Foreskin fibroblast (primary cell): ENCODE measurements at places on chromosomes 3 and 15.

DNA sequence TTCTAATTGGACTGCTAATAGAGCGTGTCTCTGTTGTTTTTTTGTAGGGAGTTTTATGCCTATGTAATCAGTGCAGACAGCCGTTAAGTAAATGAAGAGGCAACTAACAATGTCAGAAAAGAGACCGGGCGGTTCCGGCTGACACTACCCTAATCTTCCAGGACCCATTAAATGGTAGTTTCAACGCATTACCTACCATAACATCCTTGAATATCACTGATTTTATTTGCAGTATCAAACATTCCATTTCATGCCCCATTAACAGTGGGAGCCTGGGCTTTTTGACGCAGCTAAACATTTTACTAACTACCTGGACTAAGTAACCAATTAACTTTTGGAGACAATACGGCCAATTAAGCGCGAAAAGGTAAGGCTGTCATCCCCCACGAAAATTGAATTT, 832.9 kb upstream of the NR2F2 start:
- no peak for DNase-seq

- peak; percentile 38 for DNase-seq
Observed at GRCh38 chr3:20185331-20185678, 701 bp downstream of the SGO1 start.

GRCh38 chr3:101941318-101942040, 92.2 kb downstream of the NFKBIZ start:
- peak; percentile 31 for DNase-seq

- DNase-seq: no peak
Observed at GRCh38 chr3:58222161-58222724, 11.5 kb upstream of the DNASE1L3 start.

GRCh38 chr15:56272454-56272853, 28.8 kb upstream of the RFX7 start:
- no peak for DNase-seq

DNA sequence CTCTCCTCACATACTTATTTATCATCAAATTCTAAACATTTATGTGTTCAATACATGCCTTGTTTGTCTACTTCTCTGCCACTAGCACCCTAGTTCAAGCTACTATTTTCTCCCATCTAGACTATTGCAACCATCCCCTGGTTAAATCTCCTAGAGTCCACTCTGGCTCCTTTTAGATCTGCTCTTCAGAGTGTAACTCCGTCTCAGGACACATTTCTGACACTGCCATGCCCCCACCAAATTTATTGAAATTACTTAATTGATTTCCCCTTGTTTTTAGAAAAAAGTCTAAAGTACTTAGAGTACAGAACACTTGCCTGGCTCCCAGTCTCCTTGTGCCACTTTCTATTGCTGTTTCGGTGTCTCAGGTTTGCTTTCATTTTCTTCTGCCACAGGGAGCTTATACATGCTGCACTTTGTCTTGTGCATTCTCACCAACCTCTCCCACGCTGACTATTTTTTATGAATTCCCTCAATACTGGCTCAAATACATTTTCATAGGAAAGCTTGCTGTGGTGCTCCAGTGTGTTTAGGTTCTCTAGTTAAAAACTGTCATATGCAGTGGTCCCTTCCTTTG, 792.3 kb downstream of the DIPK2A start:
- no peak for DNase-seq

DNA sequence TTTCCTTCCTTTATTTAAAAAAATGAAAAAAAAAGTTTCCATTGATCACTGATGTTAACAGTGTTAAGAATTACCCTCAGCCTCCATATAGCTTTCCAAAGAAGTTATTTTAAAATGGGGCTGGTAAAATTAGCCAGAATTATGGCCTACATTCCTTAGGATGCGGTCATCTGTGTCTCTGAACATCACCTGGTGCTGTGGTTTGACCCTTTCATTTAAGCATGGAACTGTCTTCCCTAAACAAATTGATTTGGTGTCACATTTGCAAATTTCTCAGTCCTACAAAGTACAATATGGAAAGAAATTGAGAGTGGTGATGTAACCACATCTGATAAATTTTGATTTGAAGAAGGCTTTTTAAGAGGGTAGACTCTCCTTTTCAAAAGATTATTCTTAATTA, 40.3 kb upstream of the ZPLD1 start:
- no peak for DNase-seq

DNA sequence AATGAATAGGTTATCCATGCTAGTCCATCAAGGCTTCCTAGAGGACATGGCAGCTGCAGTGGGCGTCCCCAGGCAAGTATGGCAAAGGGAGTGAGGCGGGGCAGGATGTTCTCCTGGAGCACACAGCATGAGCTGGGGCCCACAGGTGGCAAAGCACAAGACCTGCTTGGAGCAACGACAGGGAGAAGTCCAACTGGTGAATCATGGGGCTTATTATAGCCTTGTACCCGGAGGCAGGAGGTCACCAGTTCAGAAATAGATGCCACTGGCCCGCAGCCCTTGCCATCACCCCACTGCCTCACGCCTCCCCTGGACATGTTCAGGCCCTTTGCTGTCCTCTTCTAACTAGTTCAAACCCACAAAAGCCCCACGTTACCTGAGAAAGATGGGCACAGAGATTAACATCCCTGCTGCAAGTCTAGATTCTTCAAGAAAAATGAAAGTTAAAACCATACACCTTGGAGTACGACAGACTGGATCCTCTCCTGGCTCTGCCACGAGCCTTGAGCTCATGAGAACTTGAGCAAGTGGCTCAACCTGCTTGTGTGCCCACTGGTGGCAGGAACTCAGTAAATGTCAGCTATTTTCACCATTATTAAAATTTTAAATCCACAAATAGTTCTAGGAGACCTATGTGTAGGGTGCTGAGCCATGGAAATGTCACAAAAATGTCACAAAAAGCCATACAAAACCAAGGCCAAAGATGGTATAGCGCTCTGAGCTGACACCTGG, 1.8 kb upstream of the SRGAP3 start:
- DNase-seq: peak; percentile 13

DNA sequence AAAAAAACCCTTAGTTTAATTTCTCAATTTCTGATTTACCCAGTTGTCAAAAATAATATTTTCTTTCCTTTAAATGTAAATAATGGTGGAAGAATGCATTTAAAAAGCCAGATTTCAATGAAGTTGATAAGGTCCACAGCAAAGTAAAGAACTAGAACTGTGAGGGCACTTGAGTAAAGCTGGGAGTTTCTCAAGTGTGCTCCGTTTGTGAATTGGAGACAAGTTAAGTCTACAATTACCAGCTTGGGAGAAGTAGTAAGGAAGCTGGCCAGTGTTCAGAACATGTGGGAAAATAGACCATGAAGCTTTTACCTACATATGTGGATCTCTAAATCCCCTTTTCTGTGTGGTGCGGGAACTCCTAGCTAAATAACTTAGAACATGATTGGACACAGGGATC, 239.4 kb downstream of the OXSM start:
- no peak for DNase-seq

- no peak for DNase-seq
Observed at GRCh38 chr15:82572986-82573385, 32.7 kb upstream of the RPS17 start.

DNA sequence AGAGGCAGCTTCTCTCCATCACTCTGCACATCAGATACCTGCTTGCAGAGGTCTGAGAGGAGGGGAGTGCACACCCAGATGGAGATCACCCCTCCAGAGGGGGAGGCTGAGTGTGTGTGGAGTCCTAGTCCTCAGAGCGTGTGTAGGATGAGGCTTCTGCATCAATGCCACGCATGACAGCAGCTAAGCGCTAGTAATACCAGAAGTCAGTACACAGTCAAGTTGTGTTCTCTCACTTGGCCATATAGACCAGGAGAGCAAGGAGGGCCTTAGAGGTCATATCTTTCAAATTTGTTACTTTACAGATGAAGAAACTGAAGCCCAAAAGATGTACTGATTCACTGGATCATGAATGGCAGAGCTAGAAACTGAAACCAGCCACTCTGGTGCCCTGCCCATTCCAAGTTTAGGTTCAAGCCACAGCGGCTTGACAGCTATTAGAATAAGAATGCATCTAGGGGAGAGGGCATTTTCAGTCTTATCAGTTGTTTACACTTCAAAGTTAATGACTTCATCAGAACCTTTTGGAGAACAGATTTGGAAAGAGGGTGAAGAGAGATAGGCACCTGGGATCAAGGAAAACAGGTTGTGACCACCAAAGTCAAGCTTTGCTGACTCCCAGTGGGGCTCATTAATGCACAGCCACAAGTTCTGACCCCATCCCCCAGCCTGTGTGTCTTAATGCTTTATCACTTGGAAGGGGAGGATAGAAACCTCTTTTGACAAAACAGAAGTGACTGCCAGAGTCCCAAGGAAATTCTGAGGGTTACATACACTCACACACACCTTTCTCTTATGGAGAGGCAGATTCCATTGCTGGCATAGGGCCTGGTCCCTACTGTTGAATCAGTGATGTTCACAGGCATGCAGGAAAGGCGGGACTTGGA, 310.3 kb downstream of the CHST2 start:
- DNase-seq: no peak

DNA sequence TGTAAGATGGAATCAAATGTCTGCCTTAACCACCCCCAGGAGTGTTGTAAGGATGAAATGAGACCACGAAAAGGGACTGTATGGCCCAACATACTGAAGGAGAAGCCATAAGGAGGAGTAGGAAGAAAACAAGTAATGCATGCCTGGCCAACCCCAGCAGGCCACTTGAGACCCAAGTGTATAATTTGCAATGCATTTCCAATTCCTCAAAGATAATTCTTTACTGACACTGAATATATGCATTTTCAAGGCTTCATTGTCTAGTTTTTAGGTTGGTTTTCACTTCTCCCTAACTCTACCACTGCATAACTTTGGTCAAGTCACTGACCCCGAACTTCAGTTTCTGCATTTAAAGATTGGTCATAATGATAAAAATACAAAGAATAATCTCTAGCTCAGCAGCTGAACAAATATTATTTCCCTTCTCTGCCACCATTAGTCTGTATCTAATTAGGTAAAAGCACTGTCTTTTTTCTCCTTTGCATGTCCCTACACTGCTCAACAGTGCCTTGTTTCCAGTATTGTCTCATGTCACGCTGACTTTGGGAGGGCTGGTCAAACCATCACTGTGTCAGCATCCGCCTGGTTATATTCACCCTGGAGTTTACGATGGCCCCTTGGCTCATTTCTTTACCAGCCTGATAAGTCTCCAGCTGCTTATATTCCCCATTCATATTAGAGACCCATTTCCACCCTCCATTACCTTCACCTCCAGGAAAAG, 378.6 kb downstream of the NTRK3 start:
- no peak for DNase-seq

- DNase-seq: no peak
Observed at GRCh38 chr3:44048196-44048924, 193.3 kb upstream of the TOPAZ1 start.

DNA sequence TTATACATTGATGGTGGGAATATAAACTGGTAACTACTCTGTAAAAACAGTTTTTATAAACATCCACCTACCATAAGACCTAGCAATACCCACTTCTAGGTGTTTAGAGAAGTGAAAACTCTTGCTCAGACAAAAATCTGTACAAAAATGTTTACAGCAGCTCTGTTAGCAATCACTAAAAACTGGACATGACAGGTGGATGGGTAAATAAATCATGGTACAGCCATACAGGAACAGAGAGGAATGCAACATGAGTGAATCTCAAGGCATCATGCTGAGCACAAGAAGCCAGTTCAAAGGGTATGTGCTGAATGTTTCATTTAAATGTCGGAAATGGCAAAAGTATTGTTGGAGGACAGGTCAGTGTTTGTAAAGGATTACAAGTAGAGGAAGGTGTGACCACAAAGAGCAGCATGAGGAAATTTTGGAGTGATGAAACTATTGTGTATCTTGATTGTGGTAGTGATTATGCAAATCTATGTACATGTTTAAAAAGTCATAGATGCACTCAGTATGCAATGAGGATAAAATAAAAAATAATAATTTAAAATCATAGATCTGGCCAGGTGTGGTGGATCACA, 2.8 kb upstream of the RNU5A-1 start:
- DNase-seq: no peak

- no peak for DNase-seq
Observed at GRCh38 chr15:94439158-94439557, 207.8 kb downstream of the MCTP2 start.

GRCh38 chr3:144363856-144364255, 392.2 kb downstream of the DIPK2A start:
- DNase-seq: peak; percentile 41

DNA sequence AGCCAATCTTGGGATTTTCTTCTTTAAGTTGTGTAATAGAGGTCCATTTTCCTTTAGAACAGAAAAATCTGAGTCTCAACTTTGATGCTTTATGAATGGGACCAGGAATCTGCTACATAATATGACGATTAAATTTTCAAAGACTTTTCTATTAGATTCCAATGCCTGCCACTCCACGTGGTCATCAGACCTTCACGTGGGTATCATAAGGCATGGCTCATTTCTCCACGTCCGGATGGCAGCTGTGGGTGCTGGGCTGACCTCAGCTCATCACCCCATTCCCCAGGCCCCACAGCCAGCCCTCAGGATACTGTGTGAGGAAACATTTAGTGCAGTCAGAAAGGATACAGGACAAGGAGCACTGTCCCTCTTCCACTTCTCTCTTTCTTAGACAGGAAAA, 159.7 kb downstream of the SEMA6D start:
- no peak for DNase-seq
